ENCODE measurements at places on chromosomes 1 and 21.

DNA sequence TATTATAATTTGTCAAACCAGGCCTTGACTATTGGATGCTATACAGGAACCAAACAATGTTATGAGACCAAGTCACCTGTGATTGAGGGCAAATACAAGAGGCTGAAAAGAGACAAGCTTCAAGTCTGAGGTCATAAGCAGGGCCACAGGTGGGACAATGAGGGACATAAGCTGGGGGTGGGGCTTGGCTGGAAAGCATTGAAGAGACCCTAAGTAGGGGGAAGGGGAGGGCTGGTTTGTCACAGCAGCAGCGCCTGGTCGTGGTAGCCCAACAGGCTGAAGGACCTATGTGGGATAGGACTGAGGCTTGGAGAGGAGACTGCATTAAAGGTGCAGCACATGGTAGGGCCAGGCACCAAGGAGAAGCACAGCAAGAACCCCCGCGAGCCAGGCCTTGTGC, 17.9 kb downstream of the HMGN2 start:
- DNase-seq: no peak

- no peak for DNase-seq
Measured at GRCh38 chr1:221344693-221345092, 397.2 kb downstream of the DUSP10 start.

DNA sequence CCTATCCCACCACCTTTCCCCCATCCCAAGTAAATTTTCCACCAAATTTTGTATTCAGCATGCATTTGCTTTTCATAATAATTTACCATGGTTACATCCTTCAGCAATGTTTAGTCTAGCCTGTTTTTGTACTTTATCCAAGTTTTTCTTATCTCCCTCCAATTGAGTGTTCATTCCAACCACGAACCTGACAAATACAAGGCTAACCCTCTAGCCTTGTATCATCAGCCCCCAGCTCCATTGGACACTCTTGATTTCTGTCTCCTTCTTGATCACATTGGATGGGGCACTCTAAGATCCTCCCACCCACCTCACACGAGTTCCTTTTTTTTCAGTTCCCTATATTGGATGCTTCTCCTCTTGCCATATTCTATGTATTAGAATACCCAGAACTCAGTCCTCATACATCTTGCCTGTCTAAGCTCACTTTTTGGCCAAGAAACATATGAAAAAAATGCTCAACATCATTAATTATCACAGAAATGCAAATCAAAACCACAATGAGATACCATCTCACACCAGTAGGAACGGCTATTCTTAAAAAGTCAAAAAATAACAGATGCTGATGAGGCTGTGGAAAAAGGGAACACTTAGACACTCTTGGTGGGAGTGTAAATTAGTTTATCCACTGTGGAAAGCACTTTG, 40.5 kb upstream of the SLC35F3 start:
- no peak for DNase-seq

DNA sequence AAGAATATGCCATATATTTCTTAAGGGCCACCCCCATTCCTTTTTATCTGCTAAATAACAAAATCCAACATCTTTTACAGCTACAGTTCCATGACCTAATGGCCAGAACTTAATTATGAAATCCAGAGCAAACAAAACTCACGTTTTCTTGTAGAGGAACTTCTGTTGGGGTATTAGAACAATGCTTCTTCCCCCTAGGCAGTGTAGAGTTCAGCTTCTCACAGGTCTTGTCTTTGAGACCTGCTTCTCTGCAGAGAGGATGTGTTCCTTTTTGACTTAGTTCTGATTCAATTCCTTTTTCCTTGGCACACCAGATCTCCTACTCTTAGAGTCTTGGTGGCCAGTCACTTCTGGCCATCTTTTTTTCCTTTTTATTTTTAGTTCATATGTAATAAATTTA, 22.2 kb downstream of the VAV3 start:
- DNase-seq: no peak

DNA sequence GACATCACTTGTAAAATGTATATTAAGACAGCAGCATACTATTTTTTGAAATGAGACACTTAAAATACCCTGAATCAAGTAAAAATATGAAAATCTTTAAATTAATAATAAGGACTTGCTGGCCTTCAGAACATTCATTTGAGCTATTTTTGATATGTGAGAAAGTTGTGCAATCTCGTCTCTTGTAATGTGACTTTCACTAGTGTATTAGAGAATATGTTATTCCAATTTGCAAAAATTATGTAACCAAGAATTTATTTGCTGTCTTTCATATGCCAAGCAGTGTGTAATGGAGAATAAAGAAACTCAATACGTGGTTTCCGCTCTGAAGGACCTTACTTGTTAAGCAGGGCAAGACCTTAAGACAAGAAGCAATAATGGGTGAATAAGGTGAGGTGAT, 375.0 kb upstream of the RUNX1 start:
- DNase-seq: no peak

GRCh38 chr21:27426196-27426595, 459.3 kb upstream of the ADAMTS5 start:
- DNase-seq: no peak

DNA sequence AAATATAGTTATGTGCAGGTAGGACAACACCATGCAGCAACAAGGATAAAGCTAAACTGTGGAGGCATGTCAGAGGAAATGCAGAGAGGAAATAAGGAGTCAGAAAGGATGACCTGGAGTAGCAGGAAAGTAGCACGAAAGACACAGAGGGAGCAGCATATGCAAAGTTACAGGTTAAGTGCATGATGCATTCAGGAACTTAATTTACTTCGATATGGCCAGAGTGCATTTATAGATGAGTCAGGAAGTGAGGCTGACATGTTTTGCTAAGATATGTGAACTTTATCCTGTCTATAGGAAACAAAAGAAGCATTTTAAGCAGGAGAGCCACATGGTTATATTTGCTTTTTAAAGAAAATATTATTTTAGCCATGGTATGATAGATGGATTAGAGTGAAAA, 15.4 kb upstream of the MUTYH start:
- no peak for DNase-seq
